ENCODE measurements at places on chromosomes 3 and 15. TPM values are rescaled to one million over a fixed set of nuclear protein-coding genes. Genes with fewer than 3 reads are reported as not detected.

GRCh38 chr15:86009727-86010126 is 69.9 kb upstream of the AGBL1 start:
- no peak for DNase-seq

DNA sequence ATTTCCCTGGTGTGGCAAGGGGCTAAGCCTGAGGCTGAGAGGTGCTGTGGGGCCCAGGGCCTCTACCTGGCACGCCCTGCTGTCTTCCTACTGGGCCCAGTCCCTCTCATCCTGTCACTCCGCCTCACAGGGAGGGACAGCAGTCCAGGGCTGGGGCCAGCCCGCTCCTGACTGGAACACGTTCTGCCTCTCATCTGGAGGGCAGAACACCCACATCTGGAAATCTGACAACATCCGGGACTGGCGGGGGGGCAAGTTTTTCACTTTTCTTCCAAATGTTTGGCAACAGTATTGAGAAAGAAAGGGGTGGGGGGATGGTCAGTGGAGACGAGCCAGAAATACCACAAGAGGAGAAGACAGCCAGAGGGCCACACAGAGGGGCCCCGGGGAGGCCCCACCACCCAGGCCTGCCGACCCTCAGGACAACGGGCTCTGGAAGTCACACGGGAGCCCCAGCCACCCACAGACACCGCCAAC is 1.8 kb upstream of the MYL3 start:
- DNase-seq: peak; percentile 81

DNA sequence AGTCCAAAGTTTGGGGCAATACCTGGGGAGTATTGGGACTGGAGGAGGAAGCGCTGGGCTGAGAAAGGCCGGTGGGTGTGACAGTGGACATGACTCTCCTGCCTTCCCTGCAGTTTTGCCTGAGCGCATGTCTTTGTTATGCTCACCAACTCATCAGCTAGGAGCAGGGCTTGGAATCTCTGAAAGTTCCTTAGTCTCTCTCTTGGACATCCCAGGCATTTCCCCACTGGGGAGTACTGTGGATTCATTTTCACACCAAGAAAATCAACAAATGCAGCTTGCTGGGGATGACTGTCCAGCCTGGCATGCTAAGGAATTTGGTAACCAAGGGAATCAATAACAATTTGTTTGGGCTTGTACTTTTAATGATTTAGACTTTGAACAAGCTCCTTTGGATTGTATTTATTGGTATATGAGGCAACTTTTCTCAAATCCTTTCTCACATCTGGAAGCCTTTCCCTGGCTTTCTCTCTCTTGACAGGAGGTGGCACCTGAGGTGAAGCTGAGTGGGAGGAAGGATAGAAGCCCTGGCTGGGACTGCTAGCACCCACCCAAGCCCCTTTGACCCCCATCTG is 48.5 kb upstream of the CHST2 start:
- DNase-seq: no peak

DNA sequence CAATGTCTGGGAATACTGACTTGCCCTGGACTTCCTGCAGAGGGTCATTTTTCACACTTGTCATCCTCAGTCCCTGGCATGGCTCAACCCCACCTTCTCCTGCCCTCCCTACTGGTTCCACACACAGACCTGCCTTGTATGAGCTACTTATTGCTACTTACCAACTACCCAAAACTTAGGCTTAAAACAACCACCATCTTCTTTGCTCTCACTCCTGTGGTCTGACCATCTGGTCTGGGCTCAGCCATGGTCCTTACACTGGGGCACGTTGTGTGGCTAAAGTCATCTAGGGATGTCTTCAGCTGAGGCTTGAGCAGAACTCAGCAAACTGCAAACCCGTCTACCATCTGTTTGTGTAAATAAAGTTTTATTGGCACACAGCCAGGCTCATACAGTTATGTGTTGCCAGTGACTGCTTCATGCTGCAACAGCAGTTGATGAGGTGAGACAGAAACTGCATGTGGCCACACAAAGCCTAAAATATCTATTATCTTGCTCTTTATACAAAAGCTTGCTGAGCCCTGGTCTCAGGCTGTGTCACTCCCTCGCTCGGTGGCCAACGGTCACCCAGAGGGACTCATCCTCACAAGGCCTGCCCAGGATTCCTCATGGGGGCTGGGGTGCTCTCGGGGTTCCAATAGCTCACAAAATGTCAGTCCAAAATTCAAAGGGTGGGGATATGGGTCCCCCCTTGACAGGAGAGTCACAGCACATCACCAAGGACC is 43.5 kb downstream of the KLF15 start:
- no peak for DNase-seq

DNA sequence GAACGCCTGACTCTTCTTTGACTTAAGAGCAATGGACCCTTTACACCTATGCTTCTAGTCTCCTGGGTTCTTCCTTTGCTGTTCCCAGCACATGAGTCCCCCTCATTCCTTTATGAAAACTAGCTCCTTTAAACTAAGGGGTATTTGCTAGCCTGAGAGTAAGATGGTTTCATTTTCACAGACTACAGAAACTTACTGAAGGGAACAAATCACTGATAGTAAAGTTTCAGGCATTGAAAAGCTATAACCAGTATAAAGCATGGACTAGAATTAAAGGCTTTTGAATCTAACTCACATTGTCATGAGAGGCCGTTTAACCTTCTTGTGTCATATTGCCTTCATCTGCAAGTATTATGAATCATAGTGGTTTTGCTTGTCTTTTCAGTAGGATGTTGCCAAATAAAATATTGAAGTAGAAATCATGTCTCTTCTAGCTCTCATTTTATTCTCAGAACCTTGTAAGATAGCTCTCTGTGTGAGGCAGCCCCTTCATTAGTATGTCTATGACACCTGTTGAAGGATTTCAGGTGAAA is 765.9 kb downstream of the NR2F2 start:
- no peak for DNase-seq

DNA sequence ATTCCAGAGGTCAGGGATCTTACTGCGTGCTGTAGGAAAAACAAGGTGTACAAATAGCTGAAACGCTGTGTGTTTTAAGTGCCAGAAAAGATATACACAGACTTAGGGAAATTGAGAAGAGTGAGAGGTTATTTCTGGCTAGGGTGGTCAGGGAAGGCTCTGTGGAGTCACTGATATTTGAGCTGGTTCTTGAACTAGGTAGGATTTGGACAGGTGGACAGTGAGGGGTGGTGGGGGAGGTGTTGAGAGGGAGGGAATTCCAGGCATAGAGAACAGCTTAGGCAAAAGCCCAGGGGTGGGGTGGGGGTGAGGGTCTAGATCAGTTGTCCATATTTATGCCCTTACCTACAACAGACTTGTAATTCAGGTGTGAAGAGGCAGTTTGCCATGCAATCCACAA is 7.0 kb downstream of the SEMA6D start:
- DNase-seq: no peak

DNA sequence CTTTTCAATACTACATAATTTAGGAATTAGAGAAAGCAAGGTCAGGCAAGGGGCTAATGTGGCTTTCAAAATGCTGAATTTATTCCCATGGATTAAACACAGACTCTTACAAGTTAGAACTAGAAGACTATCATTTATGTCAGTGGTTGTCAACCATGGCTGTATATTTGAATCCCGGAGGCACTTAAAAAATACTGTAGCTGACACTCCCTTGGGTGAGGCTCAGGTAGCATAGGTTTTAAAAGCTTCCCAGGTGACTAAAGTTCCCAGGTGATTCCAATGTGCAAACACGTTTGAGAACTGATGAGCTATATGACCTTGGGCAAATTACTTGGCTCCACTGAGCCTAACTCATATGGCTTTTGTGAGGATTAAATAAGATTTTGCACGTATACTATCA is 29.6 kb downstream of the AAGAB start:
- DNase-seq: no peak

DNA sequence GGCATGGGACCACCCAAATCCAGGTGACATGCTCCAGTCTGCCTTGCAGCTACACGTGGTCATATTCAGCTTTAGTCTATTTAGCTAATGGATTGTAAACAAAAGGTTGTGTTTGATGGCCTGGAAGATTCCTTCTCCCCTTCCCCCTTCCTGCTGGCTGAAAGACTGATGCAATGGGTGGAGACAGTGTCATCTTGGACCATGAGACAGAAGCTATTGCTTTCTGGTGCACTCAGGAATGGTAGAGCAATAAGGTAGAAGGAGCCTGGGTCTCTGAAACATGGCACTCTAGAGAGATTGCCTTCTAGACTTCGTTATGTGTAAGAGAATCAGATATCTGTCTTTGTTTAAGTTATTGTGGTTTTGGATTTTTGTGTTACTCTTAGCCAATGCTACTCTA is 25.7 kb upstream of the PTX3 start:
- no peak for DNase-seq

DNA sequence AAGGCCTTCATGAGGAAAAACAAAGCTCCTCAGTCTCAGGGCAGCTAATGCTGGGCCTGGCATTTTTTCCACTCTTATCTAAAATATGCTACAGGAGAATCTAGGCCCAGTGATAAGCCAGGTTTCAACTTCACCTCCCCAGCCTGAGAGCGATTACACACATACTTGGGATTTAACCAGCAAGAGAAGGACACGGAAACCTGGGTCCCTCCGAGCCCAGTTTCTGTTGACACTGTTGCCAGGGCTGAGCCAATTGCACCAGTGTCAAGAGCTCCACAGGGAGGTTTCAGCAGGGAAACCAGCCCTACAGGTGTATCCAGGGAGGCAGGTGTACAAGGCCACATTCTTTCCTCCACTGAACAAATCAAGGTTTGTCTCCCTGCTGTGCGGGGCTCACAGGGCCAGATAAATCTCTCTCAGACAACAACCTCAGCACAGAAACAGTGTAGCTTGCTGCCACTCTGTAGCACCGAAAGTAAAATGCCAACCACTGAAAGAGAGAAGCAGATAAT is 85.4 kb downstream of the MAGI1 start:
- no peak for DNase-seq

ABCF3 gene
- 68.9 TPM for total RNA-seq

GRCh38 chr3:16433701-16434151 is 79.8 kb downstream of the RFTN1 start:
- no peak for DNase-seq

KLHL40 gene
- total RNA-seq: not detected

GRCh38 chr15:71788646-71789579 is 21.4 kb upstream of the NR2E3 start:
- no peak for DNase-seq

IFT80 gene
- total RNA-seq: 22.6 TPM

GRCh38 chr3:183485585-183485984 is 57.2 kb upstream of the MCF2L2 start:
- DNase-seq: no peak

FBXO40 gene
- total RNA-seq: 0.08 TPM

DNA sequence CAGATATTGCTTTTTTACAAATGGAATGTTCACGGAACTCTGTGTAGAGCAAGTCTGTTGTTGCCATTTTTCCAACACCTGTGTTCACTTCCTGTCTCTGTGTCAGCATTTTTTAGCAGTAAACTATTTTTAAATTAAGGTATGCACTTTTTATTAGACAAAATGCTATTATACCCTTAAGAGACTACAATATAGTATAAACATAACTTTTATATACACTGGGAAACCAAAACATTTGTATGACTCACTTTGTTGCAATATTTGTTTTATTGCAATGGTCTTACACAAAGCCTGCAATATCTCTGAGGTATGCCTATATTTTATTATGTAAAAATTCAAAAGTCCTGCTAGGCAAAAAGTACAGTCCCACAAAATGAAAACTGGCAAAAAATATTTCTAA is 39.8 kb upstream of the FGF7 start:
- no peak for DNase-seq

- DNase-seq: no peak
Observed at GRCh38 chr3:182136008-182136910, 424.5 kb downstream of the SOX2 start.

DNA sequence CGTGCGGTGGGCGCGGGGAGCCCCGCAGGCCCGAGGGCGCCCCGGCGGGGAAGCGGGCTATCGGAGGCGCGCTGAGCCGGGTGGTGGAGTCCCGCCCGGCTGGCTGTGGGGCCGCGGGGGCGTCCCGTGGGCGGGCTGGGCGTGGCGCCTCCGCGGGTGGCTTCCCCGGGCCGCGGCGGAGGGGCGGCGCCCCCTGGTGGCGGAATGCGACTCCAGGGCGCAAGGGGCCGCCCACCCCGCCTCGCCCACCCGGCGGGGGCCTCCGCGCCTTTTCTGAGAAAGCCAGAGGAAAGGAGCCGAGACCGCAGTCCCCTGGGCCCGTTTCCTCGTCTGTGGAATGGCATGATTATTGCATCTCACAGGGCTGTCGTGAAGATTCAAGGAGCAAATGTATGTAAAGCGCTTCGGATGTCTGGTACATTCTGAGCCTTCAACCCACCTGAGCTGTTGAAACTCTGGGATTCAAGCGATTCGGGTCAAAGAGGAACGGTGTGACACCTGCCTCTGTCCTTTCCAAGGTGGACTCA is 31.9 kb upstream of the RAB6B start:
- no peak for DNase-seq

- no peak for DNase-seq
Observed at GRCh38 chr15:97520689-97521088, 439.8 kb upstream of the ARRDC4 start.

TMCO5A gene
- total RNA-seq: not detected

DNA sequence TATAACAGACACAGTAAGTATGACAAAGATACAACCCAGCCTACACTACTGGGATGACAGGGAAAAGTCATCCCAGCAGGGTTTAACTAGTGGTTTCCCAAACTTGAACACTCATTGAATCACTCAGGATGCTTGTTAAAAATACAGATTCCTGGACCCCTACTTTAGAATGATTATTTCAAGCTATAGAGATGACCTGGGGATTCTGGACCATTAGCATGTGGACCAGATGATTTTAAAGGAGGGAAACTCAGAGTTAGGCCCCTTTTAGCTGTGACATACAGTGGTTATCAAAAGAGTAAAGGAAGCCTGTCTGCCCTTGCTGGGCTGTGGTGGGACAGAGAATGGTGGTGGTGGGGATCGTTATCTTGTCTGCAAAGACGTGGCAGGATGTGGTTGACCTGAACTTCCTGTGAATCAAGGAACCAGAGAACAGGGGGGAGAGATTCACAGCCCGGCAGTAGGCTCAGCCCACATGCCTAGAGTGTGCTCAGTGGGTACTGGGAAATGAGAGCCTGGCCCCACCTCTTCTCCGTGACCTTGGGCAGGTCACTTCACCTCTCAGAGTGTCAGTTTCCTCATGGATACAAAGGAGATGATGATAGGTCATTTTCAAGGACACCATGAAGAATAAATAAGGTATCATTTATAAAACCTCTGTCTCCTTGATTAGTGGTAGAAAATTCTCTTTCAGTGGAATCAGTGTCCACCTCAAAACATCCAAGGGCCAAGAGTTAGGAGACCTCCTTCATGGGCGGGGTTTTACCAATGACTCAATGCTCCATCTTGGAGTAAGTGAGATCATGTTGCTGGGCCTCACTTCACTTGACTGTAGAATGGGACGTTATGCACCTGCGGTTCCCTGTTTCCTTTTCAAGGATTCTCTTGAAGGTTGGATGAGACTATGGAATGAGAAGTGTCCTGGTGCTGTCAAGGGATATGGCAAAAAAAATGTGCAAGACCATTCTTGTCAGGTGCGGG is 306.5 kb downstream of the RPLP1 start:
- DNase-seq: no peak

- no peak for DNase-seq
Observed at GRCh38 chr3:129015388-129016105, 14.4 kb downstream of the EFCC1 start.

DNA sequence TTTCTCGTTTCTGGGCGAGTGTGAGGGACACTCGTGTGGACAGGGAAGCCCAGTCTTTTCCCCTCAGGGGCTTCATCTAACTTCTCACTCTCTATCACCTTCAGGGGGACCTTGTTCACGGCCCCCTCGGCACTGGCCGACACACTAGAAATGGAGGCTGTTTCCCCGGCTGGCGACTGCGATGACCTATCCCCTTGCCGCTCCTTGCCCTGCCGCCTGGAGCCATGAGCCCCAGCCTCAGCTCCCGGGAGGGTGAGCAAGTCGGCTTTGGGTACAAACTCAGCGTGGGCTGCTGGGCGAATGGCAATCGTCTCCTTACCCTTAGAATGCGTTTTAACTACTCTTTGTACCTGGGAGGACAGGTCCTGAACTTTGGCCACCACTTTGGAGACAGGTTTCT is 41.0 kb downstream of the FMN1 start:
- DNase-seq: no peak
